CD4-positive, alpha-beta T cell treated with Interleukin-10 for 1 hour (primary cell): ENCODE measurements at places on chromosomes 16 and 17.
A peak's percentile ranks its signal among the peaks of the same experiment; 100 is the strongest.

- no peak for DNase-seq
Observed at GRCh38 chr16:15440852-15441251, 6.5 kb downstream of the BMERB1 start.

GRCh38 chr17:57879437-57880085 lies 29.7 kb upstream of the MRPS23 start:
- DNase-seq, result no peak

DNA sequence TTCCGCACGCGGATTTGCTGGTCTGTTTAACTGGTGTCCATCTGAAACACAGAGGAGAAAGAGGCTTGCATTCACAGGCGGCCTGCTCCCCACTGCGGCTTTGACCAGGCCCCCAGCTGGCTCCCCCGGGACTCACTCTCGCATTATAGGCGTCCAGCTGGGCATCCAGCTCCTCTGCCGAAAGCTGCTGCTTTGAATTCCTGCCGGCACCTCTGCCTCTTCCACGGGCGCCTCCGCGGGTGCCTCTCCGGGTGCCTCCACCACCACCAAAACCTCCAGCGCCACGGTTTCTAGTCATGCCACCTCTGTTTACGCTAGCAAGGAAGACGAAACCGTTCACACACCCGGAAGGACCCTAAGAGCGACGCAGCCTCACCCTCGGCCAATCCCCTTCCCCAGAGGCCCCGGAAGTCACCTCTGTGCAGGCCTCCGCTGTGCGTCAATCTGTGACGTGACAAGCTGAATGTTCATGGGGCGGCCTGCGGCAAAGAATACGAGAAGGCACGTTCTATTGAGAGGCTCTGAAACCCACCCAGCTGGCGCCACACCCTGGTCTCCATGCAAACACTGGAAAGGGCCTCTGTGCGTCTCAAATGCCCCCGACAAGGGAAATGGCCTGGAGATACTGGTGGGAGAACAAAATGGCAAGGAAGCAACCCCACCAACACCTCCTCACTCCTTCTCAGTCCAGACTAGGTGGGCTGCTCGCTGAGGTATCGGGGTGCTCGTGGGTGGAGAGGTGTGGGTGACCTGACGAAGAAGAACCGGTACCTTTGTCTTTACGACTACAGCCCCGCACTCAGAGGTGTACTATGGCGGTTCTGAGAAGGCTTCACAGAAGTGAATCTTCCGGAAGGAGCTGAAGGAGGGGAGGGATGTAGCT lies 3.0 kb downstream of the ALYREF start:
- no peak for DNase-seq

- no peak for DNase-seq
Observed at GRCh38 chr17:27531469-27531961, 75.3 kb downstream of the KSR1 start.

GRCh38 chr17:8436169-8436843 lies 622 bp downstream of the NDEL1 start:
- peak; percentile 64 for DNase-seq

DNA sequence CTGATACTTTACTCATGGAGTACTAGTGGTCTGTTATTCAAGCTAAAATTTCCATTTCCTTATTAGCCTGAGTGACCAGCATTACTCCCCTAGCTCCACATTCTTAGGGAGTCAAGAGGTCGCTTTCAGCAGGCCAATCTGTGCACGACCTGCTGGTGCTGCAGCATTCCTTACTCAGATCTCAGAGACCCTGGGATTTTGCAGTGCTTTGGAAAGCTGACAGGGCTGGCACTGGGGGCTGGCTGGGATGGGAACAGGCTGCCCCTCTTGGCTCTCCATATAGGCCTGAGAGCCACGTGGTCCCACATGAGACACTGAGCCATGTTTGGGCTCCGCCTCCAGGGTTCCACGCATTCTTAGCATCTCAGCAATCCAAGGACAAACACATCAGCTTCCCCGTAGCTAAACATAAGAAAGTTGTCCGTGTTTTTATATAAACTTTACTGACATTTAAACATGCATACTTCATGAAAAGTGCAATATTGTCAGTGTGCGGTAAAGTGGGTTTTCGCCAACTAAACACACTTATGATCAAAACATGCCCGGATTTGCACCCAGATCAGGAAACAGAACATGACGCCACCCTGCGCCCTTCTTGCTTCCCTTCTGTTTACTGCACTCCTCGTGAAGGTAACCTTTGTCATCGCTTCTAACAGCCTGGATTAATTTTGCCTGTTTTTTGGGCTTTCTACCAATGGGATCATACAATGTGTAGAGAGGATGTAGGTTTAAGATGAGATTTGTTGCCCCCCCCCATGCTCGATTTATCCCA lies 254.5 kb upstream of the CACNG5 start:
- no peak for DNase-seq

- no peak for DNase-seq
Observed at GRCh38 chr16:70750893-70751467, 50.0 kb downstream of the VAC14 start.

- DNase-seq, result no peak
Observed at GRCh38 chr16:66263973-66264310, 102.5 kb upstream of the CDH5 start.

DNA sequence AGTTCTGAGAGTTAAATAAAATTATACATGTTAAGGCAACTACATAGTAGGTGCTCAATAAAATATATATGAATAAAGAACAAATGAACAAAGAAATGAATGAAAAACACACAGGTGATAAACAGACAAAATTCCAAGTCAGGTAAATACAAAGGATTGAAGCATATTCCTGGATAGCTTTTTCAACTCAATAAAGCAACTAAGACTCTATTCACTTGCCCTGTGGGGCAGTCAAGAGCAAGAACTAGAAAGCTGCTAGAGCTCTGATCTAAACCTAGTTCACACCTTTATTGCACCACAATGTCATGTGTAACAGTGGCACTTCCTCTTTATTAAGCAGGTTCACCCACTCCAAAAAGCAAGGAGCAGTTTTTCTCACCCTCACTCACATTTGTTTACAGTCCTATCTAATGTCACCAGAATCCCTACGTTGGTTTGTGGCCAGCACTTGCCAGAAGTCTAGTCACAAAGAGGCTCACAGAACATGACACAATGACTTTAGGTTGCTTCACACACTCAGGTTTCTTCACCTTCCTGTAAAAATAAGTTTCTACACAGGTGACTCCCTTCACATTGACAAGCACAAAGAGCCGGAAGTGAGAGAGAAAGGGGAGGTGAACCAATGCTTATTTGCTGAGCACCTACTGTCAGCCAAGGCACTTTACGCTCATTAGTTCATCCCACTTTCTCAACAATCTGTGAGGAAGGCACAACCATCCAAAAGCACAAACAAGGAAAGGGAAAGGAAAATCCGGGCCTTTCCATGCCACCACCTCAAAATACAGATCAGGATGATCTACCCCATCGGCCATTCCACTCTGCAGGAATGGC lies 70.8 kb downstream of the XPO6 start:
- DNase-seq, result peak; percentile 90

DNA sequence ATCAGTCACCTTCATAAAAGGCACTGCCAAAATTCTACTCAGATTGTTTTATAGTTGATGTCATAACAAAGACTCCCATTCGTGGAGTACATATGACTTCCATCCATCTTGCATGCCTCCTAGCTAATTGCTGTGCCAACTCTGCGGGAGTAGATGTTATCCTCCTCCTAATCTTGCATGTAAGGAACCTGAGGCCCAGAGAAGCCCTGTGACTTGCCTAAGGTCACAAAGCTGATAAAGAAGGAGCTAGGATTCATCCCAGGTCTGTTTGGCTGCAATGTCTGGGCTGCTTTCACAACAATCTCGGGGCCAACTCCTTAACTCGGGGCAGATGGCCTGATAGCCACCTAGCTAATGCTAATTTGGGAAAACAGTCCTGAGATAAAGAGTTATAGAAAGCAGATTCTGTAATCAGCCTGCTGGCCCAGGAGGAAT lies 87.3 kb downstream of the YPEL2 start:
- no peak for DNase-seq

DNA sequence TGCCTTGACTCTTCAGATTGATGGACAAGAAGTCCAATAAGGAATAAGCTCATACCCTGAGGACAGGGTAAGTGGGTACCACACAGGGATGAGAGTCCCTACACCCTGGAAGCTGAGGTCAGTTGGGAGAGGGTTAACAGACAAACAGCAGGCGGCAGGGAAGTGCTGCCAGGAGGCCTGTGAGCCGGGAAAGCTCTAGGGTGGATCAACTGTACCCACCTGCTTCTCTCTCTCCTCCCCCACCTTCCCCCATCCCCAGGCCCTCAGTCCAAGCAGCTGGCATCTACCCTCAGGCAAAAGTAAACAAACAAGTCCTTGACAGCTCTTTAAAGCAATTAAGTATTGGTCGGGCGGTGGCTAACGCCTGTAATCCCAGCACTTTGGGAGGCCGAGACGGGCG lies 20.7 kb upstream of the MYLK3 start:
- DNase-seq, result no peak

DNA sequence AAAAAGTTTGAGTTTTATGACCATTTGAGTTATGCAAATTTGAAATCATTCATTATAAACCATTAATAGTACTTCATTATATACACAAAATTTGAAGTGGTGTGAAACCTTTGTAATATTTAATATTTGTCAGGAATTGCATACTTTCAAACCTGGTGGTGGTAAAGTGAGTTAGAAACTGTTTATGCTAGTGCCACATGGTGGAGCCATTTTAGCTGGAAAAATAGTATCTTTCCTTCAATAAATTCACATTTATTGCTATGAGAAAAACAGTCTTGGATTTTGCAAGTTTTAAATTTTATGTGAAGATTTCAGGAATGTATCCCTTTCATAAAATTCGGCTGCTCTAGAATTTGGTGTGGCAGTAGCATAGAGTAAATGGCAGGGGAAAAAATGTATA lies 7.3 kb upstream of the BLMH start:
- no peak for DNase-seq

GRCh38 chr16:65034915-65035314 lies 86.9 kb downstream of the CDH11 start:
- DNase-seq, result no peak

- no peak for DNase-seq
Observed at GRCh38 chr16:27341549-27341948, 27.8 kb downstream of the IL4R start.

GRCh38 chr16:75443298-75443697 lies 10.0 kb upstream of the CFDP1 start:
- DNase-seq, result no peak

- no peak for DNase-seq
Observed at GRCh38 chr17:73773702-73774101, 129.5 kb upstream of the SDK2 start.

GRCh38 chr17:4310354-4311060 lies 46.7 kb upstream of the ANKFY1 start:
- DNase-seq, result no peak

- DNase-seq, result no peak
Observed at GRCh38 chr17:41116297-41116696, 1.9 kb downstream of the KRTAP4-11 start.

GRCh38 chr16:68778551-68779231 lies 41.6 kb downstream of the CDH1 start:
- DNase-seq, result no peak

GRCh38 chr16:28603381-28604185 lies 6.3 kb downstream of the SULT1A1 start:
- DNase-seq, result no peak

- no peak for DNase-seq
Observed at GRCh38 chr16:54430491-54431030, 144.0 kb upstream of the IRX3 start.

DNA sequence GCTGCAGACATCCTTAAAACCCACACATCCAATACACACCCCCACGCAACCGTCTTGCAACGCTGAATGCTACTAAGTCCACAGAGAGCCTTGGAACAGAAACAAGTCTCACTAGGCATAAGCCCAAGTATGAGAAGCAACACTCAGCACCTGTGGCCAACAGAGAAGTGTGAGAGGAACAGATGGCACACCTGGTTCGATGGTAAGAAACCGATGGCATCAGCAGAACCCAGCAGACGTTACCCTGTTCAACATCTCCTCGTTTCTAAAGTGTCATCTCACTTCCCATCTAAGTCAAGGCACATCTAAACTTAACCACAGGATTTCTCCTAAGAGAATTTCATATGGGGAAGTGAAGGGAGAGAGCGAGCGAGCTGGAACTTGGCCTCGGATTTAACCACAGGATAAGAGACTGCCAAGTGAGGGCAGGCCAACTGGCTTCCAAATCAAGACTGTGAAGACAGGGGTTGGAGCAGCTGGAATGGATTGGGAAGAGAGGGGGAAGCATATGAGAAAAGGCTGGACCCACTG lies 41.0 kb downstream of the NXPH3 start:
- no peak for DNase-seq

DNA sequence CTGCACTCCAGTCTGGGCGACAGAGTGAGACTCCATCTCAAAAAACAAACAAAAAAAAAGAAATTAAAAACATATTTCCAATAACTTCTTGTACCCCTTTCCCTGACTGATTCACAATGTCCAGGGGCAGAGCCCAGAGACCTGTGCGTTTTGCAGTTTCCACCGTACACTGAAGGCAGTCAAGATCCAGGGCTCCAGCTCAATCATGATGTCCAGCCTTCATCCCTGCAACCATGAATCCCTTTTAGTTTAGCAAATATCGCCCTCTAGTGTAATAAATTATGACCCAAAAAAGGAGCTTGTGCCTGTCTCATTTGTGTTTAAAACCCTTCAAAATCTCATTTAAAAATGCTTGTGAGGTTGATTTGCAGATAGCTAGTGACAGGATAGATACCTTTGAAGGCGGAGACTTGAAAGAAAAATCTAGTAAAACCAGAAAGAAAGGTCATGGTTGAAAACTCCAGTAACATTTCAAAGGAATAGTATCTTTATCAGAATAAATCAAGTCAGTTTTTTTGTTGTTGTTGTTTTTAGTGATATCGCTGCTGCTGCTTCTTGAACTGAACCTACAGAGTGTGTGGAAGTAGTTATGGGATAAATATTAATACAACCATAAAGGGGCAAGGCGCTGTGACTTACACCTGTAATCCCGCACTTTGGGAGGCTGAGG lies 3.7 kb upstream of the ERN1 start:
- peak; percentile 76 for DNase-seq

DNA sequence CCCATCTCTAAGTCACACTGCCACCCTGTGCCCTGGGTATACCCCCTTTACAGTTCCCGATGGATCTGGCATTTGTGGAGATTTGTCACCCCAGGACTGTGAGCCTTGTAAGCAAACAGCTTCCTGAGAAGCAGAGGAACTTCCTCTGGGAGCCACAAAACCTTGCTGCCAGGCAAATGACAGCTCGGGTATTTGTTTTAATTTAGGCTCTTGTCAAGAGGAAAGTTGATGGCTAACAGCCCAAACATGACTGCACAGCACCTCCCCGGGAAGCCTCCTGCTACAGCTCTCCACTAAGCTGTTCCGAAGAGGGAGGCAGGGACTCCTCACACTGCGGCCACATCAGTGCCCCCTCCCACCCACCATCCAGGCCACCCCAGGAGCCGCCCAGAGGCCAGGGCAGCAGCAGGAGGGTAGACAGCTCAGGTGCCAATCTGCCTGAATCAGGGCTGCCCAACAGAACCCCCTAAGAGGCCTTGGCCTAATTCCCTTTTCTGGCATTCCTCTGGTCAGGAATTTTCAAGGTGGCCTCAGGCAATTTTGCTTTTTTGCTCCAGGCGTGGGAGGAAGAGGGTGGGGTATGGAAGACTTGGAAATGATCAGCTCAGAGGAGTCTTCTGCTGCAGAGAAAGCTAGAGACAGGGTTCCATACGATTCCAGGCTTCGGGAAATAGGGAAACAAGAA lies 2.6 kb downstream of the ABR start:
- no peak for DNase-seq

GRCh38 chr16:23362460-23363317 lies 60.6 kb downstream of the SCNN1B start:
- DNase-seq, result no peak

- no peak for DNase-seq
Observed at GRCh38 chr17:43353393-43353792, 45.4 kb upstream of the ARL4D start.

- DNase-seq, result no peak
Observed at GRCh38 chr16:85168732-85169256, 56.5 kb upstream of the CIBAR2 start.
